Endothelial cell of umbilical vein (primary cell): ENCODE measurements at places on chromosomes 2 and 18. TPM values are rescaled to one million over a fixed set of nuclear protein-coding genes. Genes with fewer than 3 reads are reported as not detected.

The CYP26B1 gene
- total RNA-seq = 0.76 and 1.1 TPM in 2 replicates

The ALK gene
- not detected in 2 replicates for total RNA-seq

The RFTN2 gene
- total RNA-seq = 8.0 and 9.9 TPM in 2 replicates

The ABCB11 gene
- total RNA-seq = 0.44 and 0.58 TPM in 2 replicates

The B3GNT7 gene
- 1.2 TPM in 2 replicates for total RNA-seq

- no peaks in the 10 kb centered on the region for H3K4me1 ChIP-seq
- no peak overlapping the region for H3K4me3 ChIP-seq
- H3K27ac ChIP-seq = no peak overlapping the region
- no peak for DNase-seq
These were observed 73.8 kb downstream of the ANKRD44 start for GRCh38 chr2:197236816-197237215.

DNA sequence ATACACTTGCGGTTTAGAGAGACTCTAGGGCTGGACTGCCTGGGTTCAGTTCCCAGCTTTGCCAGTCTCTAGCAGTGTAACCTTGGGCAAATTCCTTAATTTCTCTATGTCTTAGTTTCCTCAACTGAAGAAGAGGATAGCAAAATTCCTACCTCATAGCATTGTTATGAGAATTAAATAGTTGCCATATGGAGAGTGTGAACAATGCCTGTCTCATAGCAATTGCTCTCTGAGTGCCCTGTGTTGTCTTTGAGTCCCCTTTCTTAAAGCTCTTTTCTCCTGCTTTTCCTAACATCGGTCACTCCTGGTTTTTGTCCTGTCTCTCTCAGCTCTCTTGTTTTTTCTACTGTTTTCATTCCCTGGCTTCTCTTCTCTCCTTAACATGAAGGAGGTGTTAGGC lies 116.8 kb upstream of the ALPP start:
- H3K27me3 ChIP-seq = no peaks in the 10 kb centered on the region
- DNase-seq = no peak
- H3K27ac ChIP-seq = no peak overlapping the region
- no peaks in the 10 kb centered on the region for H3K36me3 ChIP-seq

DNA sequence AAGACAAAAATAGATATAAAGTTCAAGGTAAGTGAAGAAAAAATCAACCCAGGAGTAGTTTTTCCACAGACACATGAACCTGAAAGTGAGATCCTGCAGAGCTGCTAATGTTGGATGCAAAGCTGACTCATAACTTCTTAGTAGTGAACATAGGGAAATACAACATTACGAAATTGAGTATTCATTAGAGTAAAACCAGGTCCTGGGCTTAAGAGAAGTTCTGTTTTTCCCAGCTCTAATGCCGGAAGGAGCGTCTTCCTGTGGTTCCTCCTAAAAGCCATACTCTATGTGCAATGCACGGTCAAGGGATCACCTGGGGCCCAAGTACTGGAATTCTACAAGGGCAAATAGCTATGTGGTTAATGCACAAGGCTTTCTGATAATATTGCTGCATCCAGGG lies 141.7 kb downstream of the RBMS1 start:
- peaks cover 2% of the 10 kb centered on the region for H3K36me3 ChIP-seq
- H3K27me3 ChIP-seq = no peaks in the 10 kb centered on the region
- peaks cover 3% of the 10 kb centered on the region for H3K4me1 ChIP-seq

GRCh38 chr2:77873506-77873905 lies 351.3 kb upstream of the LRRTM4 start:
- no peaks in the 10 kb centered on the region for H3K4me1 ChIP-seq
- H3K36me3 ChIP-seq = no peaks in the 10 kb centered on the region
- H3K4me3 ChIP-seq = no peak overlapping the region
- H3K27ac ChIP-seq = no peak overlapping the region
- H3K27me3 ChIP-seq = no peaks in the 10 kb centered on the region

DNA sequence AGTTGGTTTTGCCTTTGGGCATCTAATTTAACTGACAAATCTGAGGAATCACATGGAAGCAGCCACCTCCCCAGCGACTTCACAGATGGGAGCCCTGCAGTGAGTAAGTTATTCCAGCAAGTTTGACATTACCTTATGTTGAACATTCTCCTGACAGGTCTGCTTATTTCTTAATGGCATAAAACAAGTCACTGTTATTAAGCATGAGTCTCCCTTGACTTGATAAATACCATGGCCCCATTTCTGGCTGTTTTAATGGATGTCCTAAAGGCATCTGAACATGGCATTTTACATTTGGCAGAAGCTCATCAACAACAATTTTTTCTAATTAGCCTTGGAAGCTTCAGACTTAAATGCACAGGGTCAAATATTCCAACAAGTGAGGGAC lies 92.6 kb upstream of the CREB1 start:
- no peaks in the 10 kb centered on the region for H3K36me3 ChIP-seq
- H3K27ac ChIP-seq = no peak overlapping the region
- no peaks in the 10 kb centered on the region for H3K27me3 ChIP-seq
- no peak overlapping the region for H3K4me3 ChIP-seq

DNA sequence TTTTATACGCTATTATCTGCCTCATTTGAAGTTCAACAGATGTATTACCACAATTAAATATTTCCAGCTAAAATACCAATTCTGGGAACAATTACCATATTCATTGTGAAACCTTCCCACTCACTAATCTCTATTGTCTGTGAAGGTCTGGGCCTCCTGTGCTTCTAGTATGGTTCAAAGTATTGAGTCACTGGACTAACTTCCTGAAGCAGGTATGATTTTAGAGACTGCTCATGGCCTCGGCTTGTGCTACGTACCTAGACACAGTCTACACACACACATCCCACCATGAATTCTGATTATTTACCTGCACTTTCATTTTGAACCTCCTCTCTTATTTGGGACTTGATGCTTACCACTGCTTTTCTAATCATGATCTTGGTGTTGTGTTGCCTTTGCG lies 180.7 kb upstream of the EPHA4 start:
- no peak overlapping the region for H3K27ac ChIP-seq
- no peaks in the 10 kb centered on the region for H3K4me1 ChIP-seq
- H3K27me3 ChIP-seq = no peaks in the 10 kb centered on the region
- no peak overlapping the region for H3K4me3 ChIP-seq

- no peak overlapping the region for H3K27ac ChIP-seq
- DNase-seq = no peak
- no peaks in the 10 kb centered on the region for H3K27me3 ChIP-seq
These were observed 81.5 kb downstream of the MARCO start for GRCh38 chr2:119023534-119023933.

GRCh38 chr2:198517976-198518375 lies 713.6 kb downstream of the PLCL1 start:
- no peaks in the 10 kb centered on the region for H3K4me1 ChIP-seq
- no peaks in the 10 kb centered on the region for H3K36me3 ChIP-seq
- H3K27ac ChIP-seq = no peak overlapping the region
- no peak overlapping the region for H3K4me3 ChIP-seq
- H3K27me3 ChIP-seq = no peaks in the 10 kb centered on the region

GRCh38 chr2:38547791-38548190 lies 54.9 kb downstream of the HNRNPLL start:
- H3K27me3 ChIP-seq = no peaks in the 10 kb centered on the region
- H3K27ac ChIP-seq = no peak overlapping the region
- H3K4me1 ChIP-seq = peaks cover 11% of the 10 kb centered on the region
- DNase-seq = no peak

DNA sequence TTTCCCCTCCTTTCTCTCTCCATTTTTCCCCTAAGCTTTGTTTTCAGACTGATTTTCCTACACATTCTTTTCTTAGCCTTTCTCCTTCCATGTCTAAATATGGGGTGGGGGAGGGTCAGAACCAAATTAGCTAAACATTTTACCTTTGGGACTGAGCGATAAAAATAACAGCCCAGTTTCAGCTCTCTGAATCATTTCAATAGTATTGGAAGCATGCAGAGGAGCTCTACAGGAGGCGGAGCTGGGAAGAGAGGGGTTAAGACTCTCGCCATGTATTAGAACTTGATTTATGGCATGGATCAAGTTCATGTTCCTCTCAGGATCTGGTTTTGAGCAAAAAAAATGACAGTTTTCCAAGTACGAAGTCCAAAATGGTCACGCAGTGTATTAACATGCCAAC lies 109.1 kb downstream of the CPO start:
- no peak overlapping the region for H3K27ac ChIP-seq
- no peak for DNase-seq
- H3K4me1 ChIP-seq = peaks cover 10% of the 10 kb centered on the region
- H3K27me3 ChIP-seq = no peaks in the 10 kb centered on the region

GRCh38 chr18:23398401-23398800 lies 54.7 kb upstream of the RIOK3 start:
- DNase-seq = no peak
- H3K27me3 ChIP-seq = no peaks in the 10 kb centered on the region
- peaks cover 20% of the 10 kb centered on the region for H3K4me1 ChIP-seq
- H3K36me3 ChIP-seq = no peaks in the 10 kb centered on the region
- H3K4me3 ChIP-seq = no peak overlapping the region
